ENCODE measurements at places on chromosomes 16 and 17. TPM values are rescaled to one million over a fixed set of nuclear protein-coding genes. Genes with fewer than 3 reads are reported as not detected.

The EIF4A3 gene
- 86.5 TPM for polyA plus RNA-seq

The TEDC2 gene
- 5.7 TPM for polyA plus RNA-seq

The NHERF1 gene
- polyA plus RNA-seq = 48.7 TPM

The GJD3 gene
- polyA plus RNA-seq = 0.18 TPM

The IL32 gene
- 65.1 TPM for polyA plus RNA-seq

The TMC5 gene
- polyA plus RNA-seq = 5.4 TPM

The ABCC11 gene
- 0.35 TPM for polyA plus RNA-seq

DNA sequence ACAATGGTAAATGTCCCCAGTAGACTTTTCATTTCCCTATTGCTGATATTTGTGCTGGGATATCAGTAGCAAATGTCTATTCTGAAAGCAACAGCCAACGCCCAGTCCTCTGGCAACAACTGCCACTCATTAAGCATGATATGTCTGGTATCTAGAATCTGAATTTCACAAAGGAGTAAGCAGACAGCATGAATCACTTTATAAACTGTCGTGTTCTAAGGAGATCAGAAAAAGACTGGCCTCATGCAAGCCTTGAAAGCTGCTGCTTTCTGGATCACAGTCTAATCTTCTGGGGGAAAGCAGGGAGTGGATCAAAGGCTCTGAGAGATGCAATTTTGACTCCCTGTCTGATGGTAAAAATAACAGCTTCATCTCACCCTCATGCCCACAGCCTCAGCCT, 153.1 kb upstream of the NOG start:
- DNase-seq = no peak

- DNase-seq = peak; percentile 79
Observed at GRCh38 chr17:60086818-60087591, 8.3 kb upstream of the HEATR6 start.

DNA sequence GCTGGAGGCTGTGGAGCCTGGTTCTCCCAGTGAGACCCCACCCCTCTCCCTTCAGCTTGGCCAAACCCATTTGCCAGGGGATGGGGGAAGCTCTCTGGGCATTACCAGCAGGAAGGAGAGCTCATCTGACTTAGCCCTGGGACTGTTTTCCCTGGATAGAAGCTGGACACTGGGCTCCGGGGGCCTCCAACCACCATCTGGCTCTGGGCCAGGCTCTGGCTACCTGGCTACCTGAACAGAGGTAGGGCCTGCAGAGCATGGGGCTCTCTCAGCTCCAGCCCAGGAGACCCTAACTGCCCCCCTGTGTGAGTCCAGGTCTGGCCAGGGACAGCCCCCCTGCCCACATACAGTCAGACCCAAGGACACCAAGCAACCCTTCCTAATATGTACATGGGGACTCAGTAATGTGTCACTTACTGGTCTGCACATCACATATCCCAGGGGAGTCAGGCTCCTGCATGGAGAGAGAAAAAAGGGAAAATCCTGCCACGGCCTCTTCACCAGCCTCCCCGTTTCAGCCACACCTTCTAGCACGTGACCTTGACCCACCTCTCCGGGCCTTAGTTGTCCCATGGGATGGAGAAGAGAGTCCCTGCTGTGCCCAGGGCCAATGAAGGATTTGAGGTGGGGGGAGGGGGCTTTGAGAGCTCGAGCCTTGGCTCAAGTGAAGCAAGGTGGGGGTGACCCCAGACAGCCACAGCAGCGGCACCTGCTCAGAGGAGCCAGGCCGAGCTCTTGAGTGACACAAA, 13.8 kb downstream of the CNGB1 start:
- DNase-seq = no peak

DNA sequence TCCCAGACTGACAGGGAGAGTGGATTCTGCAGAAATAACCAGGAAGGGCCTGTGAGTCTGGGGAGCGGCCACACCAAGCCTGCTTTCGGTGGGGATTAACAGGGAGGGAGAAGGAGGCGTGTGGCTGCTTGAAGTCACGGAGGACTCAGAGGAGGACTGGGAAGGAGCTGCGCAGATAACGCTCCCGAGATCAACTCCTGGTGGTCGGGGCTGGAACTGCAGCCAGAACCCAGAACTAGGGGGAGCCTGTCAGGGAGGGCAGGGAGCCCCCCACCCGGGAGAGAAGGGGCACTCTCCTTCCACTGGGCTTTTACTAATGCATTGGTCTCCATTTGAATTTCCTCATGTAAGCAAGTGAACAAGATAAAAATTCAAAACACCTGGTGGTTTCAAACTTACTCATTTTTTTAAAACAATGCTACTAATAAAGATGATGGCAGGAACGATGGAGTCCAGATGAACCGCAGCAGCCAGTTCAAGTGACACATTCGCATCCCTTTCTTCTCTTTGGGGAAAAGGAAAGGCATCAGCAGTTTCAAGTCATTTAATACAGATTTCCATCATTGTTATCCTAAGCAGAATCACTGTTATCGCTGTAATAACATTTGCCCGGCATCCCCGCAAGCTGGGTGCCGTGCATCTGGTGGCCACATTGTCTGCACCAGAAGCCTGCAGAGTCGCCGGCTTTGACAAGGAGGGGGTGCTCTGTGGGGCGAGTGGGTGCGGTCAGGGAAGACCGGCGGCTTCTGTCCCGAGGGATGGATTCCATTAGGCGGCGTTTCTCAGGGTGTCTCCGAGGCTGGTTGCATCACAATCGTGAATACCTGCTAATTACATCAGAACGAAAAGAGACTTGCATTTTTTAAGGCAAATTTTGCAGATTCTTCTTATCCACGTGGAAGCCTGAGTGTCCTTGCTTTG, 183.0 kb downstream of the FOXL1 start:
- no peak for DNase-seq

DNA sequence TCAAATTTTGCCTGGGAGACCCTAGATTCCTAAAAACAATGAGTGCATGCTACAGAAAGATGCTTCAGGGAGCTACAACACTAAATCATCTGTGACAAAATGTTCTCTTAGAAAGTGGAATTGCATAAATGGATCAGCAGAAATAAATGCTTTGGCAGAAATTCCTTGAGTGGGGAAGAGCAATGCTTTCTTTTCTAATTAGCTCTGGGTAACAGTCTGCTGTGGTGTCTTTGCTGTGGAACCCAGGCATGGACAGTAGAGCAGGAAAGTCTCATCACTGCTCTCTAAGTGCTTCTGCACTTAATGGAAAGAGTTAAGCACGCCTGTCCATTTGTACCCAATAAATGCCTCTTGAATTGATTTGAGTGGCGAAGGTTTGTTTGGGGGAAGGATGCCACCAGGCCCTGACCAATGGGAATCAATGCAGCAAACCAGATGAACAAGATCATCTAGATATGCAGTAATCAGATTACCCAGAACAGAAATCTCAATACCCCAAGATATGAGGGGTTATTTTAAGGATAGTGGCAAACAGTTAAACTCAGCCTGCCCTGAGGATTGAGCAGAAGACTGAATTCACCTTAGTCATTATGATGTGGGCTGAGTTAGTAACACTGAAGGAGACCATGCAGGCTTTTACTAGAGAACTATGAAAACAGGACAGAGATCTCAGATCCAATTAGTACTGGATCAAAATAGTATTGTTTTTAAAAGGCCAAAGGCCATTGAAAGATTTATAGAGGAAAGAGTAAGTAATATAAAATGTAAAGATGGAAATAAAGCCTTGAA, 13.6 kb downstream of the HLF start:
- DNase-seq = no peak

GRCh38 chr17:49994085-49995054, 654 bp downstream of the DLX3 start:
- DNase-seq = no peak

DNA sequence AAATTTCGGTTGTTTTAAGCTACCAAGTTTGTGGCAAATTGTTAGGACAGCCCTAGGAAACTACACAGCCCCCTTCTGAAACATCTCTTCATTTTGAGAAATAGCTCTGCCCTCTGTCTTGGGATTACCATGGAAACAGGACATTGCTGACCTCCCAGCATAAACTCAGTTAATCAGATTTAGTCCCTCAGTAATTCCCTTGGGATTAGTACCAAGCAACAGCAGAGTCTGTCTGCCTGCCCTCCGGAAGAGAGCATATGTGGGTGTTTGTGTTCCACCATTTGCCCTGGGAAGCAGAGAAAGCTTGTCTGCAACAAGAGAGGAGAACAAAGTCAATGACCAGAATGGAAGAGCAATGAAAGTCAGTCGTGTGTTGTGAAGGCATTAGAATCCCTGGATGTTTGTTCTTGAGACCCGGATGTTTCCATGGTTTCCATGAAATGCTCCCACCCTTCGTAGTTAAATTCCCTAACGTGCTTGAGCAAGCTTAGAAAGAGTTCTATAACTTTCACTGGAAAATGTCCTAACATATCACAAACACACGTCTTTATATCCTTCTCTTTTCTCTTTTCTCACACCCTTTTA, 26.2 kb downstream of the NUDT7 start:
- no peak for DNase-seq

GRCh38 chr17:49365667-49366066, 3.6 kb upstream of the ZNF652 start:
- DNase-seq = no peak
